ENCODE measurements at places on chromosomes 1 and 21.

- DNase-seq: no peak
Observed at GRCh38 chr1:18262726-18263125, 155.1 kb downstream of the IGSF21 start.

DNA sequence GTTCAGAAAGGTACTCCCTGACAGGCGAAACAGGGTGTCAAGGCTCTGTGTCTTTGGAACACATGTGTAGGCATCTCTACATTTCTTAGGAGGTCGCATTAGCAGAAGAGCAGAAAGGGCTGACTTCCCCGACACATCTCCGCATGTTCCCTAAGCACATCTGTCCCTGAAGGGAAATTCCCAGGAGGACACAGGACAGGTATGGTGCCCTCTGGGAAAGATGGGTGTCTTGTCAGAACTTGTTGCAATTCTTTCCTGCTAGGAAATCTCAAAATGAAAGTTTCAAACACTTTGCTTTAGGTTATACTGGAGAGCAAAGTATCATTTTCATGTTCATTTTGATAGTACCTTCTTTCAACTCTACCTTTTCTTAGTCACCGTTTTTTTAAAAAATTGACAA is 2.0 kb downstream of the DSCAM start:
- DNase-seq: no peak

- no peak for DNase-seq
Observed at GRCh38 chr1:165960136-165960535, 132.7 kb downstream of the UCK2 start.

GRCh38 chr1:27957655-27958054 is 2.1 kb upstream of the XKR8 start:
- DNase-seq: no peak

- no peak for DNase-seq
Observed at GRCh38 chr1:202107801-202108731, 14.7 kb upstream of the GPR37L1 start.

DNA sequence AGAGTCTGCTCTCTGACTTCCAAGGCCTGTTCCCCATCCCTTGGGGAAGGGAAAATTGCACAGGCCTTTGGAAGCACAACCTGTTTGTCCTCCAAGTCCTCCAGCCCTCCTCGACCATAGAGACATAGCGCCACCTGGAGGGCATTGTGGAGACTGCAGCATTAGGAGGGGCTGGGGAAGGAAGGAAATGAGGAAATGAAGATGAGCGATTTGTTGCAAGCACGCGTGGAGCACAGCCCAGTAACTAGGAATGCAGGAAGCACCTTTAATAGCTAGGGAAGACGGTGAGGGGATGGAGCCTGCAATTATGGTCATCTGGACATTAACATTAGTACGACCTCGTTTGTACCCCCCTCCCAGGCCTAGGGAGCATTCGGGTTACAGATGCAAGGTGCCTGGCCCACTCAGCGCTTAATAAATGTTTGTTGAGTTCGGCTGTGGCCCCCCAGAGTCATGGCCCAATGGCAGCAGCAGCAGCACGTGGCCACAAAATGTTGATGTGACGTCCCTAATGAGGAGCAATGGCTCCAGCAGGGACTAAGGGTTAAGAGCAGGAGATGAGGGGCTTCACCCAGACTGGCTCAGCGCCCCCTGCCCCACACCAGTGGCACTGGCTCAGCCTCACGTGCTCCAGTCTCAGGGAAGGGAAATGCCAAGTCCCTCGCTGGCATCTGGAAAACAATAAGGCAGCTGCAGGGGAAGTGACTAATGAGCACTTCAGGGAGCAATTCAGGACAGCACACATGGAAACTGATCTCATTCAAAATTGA is 8.0 kb upstream of the CAMK2N1 start:
- DNase-seq: peak; percentile 75

- DNase-seq: no peak
Observed at GRCh38 chr21:34744801-34745200, 76.0 kb downstream of the CLIC6 start.

DNA sequence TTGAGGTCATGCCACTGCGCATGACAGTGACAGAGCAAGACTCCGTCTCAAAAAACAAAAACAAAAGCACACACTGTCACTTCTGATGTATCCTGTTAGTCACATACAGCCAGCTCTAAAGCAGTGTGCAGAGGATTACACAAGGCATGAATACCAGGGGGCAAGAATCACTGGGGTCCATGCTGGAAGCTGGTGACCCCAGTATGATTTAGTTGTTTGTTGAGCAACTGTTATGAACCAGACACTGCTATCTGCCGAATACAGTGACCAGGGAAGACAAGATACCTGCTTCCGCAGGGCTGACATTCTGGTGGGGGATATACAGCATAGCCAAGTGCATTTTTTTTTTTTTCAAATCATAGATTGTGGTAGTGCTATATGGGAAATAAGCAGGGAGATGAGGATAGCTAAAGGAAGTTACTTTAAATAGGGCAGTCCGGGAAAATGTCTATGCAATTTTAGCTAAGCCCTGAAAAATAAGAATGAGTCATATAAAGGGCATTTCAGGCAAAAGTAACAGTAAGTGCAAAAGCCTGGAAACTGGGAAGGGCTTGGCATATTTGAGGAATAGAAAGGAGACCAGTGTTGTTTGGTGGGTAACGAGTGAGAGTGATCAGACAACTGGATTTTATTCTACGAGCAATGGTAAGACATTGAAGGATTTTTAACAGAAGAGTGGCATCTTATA is 69.7 kb downstream of the ADSS2 start:
- no peak for DNase-seq

GRCh38 chr21:45972716-45973474 is 8.7 kb upstream of the COL6A1 start:
- DNase-seq: no peak

- DNase-seq: no peak
Observed at GRCh38 chr1:3476666-3477065, 22.2 kb downstream of the ARHGEF16 start.

DNA sequence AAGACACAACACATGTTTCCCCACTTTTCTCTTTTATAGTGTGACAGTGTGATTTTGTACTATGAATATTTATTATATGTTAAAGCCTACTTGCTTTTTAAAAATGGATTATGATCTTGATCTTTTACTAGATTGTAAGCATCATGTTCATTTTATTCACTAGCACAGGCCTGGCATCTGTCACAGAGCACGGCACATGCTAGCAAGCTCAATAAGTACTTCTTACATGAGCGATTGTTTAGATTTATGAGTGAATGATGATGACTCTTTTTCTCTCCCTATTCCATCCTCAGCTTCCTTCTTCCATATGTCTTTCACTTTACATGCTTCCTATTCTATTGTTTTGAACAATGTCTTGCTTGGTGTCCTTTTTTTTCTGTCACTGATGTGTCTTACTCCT is 1454.1 kb downstream of the MRPL39 start:
- DNase-seq: no peak

- DNase-seq: no peak
Observed at GRCh38 chr21:32350981-32351380, 41.8 kb downstream of the URB1 start.

DNA sequence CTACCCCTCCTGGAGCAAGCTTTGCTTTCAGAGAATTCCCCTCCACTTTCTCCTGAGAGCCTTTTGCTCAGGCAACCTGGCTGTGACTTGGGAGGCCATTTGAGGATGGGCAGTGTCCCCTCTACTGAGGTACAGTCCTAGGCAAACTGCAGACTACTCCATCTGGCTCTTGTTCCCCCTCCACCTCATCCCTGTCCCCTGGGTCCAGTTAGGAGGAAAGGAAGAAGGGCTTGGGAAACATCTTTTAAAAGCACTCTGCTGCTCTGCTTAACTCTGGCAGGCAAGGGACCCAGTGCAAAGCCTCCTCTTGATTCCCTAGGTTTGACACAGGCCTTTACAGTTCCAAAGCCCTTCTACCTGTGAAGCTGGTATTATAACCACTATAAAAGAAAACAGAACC is 108.2 kb downstream of the NAV1 start:
- no peak for DNase-seq

DNA sequence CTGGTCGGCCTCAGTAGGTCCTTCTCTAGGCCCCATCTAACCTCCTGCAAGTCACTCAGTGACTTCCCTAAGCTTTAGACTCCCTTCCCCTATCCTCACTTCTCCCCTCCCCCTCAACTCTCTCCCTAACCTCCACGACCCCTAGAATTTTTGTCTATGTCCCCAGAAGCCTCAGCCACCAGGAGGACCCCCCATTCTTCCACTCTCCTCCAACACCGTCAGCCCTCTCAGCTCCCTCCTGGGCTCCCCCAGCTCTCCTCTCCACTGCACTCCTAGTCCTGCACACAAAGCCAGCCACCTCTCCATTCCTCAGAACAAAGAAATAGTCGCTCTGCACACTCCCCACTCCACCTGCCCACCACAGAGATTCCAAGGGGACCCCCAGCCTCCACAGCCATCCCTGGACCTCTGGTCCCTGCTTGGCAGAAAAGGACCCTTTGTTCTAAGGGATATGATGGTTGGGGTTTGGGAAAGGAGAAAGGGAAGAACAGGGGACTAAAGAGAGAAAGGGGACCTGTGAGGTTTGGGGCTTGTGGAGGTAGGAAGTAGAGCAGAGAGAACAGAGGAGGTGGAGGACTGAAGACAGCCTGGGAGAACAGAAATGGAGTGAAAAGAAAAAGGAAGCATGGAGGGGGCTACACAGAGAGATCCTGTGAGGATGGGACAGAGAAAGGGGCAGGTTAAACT is 2.8 kb downstream of the ARHGEF2 start:
- no peak for DNase-seq

DNA sequence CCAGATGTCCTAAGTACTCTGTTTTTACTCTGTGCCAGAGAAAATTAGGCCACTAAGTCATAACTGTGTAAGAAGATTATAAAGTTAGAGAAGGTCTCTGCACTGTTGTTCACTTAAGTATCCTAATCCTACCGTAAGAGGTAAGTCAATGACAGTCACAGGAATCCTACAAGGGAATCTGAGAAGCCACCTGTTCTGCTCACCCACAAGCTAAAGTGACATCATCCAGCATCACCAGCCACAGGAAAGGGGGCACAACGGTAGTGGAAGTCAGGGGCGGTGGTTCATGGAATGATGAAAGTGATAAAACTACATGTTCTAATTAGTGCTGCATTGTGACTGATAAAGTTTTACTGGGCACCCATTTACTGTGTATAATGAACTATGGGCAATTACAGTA is 92.7 kb downstream of the PLD5 start:
- DNase-seq: no peak

- DNase-seq: no peak
Observed at GRCh38 chr1:46969014-46969619, 27.8 kb upstream of the CYP4A11 start.

- no peak for DNase-seq
Observed at GRCh38 chr1:234780531-234781162, 170.7 kb upstream of the IRF2BP2 start.

- DNase-seq: no peak
Observed at GRCh38 chr21:16770266-16770665, 742.6 kb upstream of the CXADR start.

GRCh38 chr1:202143011-202143767 is 1.3 kb downstream of the ARL8A start:
- no peak for DNase-seq

DNA sequence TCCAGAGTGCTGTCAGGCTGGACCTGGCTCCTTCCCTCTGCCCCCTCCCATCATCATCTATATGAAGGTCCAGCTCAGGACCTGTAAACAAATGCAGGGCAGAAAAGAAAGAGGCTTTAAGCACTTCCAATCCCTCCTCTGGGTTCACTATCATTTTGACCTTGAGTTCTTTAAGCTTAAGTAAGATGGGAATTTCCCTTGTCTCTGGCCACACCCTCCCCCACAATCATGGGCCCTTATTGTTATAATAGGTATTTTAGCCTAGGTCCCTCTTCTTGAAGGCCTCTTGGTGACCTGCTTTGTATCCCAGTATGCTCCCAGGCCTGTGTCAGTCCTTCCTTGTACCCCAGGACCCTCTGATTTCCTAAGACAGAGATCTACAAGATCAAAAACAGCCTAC is 45.1 kb upstream of the EPS15 start:
- DNase-seq: no peak

- DNase-seq: no peak
Observed at GRCh38 chr1:27862671-27863537, 9.4 kb upstream of the THEMIS2 start.

DNA sequence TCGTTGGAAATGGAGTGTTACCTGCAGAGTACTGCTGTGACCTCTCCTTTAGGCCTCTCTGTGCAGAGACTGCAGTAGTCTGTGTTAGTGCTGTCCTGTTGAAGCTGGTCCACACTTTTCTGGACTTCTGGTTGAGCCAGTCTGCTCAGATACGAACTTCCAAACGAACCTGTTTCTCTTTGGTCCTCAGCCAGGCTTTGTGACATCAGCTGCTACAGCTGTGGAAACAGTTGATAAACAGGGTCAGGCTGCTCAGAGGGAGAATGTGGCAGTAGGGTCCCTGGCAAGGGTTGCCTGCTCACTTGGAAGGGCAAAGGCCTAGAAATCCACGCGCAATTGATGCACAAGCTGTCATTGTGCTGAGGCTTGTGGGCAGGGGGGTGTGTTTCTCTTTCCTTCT is 98.8 kb downstream of the NOS1AP start:
- DNase-seq: no peak

GRCh38 chr21:35088319-35088771 is 39.2 kb upstream of the RUNX1 start:
- DNase-seq: no peak

DNA sequence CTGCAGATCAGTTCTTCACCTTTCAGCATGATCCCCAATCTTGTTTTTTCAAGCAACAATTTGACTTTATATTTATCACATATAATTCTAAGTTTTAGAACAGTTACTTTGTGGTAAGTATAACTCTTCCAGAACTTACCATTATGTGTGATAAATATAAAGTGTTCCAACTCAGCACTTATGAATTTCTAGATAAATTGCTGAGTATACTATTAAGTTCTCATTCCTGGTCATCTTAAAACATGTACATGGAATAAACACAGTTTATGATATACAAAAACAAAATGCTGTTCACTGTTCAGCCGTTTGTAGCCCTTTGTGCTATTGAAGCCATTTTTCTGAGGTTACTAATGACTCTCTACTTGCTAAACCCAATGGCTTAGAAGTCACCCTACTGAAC is 5.1 kb upstream of the XPR1 start:
- no peak for DNase-seq

DNA sequence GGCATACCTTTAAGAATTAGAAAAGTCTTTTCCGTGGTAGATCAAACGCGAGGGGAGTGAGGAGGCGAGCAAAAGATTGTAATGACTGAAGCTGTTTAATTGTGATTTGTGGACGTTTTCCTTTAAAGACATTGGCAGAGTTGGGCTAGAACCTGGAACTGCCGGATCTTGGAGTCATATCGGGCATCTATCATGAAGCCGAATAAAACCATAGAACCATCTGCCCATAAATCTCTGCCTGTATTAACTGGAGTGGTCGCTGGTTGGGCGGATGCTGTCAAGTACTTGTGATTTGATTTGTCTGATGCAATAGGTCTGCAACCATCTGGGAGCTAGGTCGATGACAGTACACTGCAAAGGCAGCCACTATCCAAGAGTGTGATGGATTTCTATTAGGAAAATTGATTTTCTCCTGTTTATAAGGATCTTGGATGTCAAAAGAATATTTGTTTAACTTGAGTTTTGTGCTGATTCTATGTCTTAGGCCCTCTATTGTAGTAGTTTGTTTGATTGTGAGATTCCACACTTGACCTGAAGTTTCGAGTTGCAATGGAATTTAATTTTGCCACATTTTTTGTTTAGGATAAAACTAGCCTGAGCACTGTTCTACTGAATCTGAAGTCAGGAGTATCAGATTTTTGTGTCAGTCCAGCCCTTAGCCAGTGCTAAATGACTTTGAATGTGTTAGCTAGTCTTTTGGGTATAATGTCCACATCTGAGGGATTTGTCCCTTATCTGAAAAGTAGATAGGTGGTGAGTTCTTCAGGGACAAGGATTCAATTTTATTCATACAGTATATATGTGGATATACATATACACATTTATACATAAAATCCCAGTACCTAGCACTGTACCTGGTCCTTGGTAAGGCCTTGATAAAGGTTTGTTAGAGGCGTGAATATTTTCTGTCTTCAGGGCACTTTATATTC is 1.2 kb downstream of the SARS1 start:
- peak; percentile 53 for DNase-seq

Measured in NCI-H526 (cell line).